NCI-H446 (cell line): ENCODE measurements at places on chromosomes 6 and 20.

DNA sequence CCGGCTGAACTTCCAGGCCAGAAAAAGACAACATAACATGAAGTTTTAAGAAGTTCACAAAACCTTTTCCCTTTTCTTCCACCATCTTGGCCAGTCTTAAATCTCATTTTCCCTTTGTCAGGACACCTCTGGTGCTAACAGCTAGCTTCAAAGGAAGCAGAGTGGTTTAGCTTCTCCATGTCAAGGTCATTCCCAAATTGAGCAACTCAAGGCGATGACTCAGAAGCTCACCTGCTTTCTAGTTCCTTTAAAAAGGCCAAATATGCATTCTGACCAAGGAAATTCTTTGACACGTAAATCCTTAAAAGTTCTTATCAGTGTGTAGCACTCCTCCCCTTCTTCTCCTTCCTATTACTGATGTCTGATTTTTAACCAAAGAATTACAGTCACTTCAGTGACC is 69.6 kb upstream of the VGLL2 start:
- no peak for DNase-seq

DNA sequence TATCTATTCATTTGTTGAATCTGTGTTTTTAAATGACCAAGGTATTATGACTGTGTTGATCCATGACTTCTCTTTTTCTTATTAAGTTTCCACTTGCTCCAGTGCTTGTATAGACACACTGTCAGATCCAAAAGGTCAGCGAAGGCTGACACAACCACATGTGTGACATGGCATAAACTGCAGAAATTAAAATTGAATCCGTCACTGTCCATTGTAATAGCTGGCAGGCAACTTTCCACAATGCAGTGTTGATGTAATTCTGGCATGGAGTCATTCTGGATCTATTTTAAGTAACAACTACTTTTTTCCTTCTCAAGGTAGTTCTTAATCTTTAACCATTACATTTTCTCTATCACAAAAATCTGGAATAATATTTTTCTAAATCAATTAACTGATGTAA is 145.3 kb downstream of the AIG1 start:
- DNase-seq: peak; percentile 43

DNA sequence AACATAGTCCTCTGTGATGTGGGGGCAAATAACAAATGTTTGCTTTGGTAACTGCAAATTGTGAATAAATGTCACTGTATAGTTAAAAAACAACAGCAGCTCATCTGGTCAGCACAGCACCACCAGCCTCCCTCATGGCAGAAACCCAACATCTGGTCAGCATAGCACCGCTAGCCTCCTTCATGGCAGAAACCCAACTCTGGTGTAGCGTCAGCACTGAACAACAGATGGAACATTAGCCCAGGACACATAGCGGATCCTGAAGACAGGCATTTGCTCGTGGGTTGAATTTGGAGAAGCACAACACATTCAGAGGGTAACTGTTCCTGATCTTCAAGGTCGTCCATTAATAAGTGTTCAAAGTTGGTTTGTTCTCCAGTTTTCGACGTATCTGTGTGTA is 265.9 kb downstream of the DLL1 start:
- no peak for DNase-seq

- peak; percentile 40 for DNase-seq
These were observed 17.2 kb downstream of the SNX14 start for GRCh38 chr6:85576476-85576875.

- no peak for DNase-seq
These were observed 192.9 kb downstream of the AIG1 start for GRCh38 chr6:143253586-143253985.

DNA sequence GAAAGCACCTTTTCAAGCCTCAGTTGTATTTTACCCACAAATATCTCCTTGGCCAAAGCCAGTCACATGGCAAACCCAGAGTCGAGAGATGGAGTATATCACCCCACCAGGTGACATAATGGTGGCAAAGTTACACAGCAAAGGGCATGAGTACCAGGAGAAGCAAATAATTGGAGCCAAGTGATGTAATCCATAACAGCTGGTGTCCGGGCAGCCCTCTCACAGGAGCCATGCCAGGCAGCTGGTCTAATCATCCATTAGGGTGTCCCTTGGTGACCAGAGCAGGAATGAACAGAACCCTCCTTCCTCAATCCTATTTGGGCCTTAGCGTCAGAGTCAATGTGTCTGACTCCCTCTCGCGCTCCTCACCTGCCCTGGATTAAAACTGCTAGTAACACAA is 272.1 kb downstream of the LRFN2 start:
- DNase-seq: no peak

GRCh38 chr6:67591910-67592309 is 1043.2 kb upstream of the ADGRB3 start:
- peak; percentile 3 for DNase-seq

DNA sequence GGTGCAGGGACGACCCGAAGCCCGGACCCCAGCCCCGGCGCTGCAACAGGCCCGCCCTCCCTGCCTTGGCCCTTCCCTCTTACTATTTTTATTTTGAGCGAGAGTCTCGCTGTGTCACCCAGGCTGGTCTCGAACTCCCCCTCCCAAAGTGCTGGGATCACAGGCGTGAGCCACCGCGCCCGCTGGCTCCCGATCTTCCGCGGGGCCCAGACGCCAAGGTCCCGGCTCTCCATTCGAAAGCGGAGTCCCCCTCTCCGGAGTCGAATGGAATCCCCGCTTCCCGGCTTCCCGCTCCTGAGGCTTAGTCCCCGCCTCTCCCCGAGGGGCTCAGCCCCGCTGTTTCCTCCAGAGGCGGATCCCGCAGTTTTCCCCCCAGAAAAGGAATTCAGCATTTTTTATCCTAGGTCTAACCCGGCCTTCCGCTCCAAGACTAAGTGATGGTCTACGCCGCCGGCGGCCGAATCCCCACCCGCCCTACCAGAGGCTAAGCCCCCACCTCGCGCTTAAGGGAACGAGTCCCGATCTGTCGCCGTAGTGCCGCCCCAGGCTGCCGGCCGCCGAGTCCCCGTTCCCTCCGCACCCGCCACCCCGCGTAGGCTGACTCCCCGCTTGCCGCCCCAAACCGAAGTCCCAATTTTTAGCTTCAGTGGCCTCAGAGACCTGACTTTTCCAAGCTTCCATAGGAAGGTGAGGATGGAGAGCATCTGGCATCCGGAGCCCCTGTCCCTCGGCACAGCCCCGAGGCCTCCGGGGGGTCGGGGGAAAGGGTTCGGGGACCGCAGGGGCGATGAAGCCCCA is 11.5 kb upstream of the TMC2 start:
- no peak for DNase-seq

GRCh38 chr6:157774153-157775135 is 48.6 kb upstream of the SNX9 start:
- DNase-seq: no peak

DNA sequence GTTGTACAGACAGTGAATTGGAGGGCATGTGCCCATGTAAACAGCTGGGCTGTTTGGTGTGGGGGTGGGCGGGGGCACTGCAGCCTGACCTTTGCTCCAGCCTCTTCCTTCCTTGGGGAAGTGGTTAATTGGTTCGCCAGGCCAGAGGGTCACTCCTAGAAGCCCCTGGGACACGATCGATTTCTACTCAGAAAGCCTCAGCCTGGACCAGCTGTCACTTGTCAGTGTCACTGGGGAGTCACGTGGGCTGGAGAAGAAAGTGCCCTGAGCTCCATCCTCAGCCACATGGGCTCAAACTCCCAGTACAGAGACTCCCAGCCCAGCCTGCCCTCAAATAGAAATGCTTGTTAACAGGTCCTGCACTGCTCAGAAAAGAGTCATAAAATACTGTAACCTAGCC is 423.8 kb upstream of the SULF2 start:
- DNase-seq: no peak
